ENCODE measurements at places on chromosomes 6 and 20.
A peak's percentile ranks its signal among the peaks of the same experiment; 100 is the strongest.

- DNase-seq, result no peak
Observed at GRCh38 chr20:38156888-38157634, 8.0 kb downstream of the TGM2 start.

- no peak for DNase-seq
Observed at GRCh38 chr20:6184086-6184485, 61.3 kb upstream of the FERMT1 start.

DNA sequence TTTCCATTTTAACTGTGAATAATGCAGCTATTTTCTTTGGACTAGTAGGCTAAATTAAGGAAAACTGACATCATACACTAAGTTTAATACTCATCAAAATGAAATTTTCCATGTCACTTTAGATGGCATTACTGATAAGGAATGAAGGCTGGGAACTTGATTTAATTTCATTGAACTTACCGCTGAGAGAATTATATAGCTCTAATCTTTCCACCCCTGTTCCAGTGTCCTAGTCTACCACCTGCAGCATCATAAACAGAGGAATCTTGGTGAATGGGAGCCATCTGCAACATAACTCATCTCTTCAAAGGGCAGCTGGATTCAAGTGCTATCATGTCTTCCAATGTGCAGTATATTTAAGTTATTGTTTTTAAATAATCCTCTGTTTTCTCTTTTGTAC is 1395.2 kb downstream of the EPHA7 start:
- DNase-seq, result no peak

- DNase-seq, result no peak
Observed at GRCh38 chr6:40556881-40557280, 30.3 kb downstream of the LRFN2 start.

DNA sequence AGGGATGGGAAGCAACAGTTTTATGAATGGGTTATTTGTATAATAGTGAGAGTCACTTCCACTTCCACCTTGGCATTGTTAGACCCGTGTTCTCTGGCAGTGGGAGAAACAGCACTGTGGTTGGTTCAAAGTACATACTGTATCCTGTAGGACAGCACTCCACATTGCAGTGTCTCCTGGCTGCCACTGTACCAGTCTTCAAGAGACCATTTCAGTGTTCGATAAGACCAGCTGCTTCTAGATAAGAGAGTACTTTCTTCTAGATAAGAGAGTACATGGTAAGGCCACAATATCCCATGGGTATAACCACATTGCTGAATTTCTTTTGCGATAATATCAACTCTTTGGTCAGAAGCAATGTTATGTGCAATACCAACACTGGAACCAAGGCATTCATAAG is 28.8 kb downstream of the FITM2 start:
- no peak for DNase-seq

DNA sequence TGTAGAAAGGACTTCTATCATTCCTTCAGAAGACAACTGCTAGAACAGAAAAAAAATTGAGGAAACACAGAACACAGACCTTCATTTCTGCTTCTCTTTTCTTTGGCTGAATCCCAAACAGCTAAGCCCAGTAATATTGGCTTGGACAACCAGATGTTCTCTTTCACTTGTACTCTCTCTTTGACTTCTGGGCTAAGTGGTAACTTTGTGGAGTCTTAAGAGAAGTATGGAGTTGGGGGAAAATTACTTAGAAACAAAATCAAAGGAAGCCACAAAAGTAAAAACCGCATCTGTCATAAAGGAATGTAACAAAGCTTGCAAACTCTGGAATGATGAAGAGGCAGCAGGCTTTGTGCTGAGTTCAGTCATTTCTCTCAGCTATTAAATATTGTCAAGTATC is 587.5 kb downstream of the CBLN4 start:
- peak; percentile 77 for DNase-seq

GRCh38 chr6:3351105-3351676 is 92.4 kb downstream of the PSMG4 start:
- DNase-seq, result peak; percentile 69

DNA sequence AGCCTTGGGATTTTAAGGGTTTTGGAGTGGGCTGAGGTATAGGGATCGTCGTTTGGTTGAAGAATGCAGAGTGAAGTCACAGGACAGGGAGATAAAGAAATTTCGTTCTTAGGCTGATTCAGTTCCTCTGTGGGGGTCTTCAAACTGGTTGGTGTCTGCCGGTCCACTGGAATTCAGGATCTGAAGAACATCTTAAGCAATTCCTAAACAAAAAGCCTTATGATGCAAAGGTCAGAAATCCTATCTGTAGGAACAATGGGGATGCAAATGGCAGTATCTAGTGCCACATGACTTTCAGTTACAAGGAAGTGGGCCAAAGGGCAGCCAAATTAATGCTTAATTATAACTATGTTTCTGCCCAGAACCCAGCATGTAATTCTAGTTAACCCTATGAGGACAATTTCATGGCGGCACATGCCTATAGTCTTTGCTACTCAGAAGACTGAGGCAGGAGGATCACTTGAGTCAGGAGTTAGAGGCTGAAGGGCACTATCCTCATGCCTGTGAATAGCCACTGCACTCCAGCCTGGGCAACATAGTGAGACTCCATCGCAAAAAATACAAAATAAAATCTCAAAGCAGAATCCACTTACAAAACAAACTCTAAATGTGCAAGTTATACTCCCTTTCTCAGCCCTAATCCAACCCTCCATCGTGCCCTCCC is 4.6 kb upstream of the SLC2A10 start:
- no peak for DNase-seq

DNA sequence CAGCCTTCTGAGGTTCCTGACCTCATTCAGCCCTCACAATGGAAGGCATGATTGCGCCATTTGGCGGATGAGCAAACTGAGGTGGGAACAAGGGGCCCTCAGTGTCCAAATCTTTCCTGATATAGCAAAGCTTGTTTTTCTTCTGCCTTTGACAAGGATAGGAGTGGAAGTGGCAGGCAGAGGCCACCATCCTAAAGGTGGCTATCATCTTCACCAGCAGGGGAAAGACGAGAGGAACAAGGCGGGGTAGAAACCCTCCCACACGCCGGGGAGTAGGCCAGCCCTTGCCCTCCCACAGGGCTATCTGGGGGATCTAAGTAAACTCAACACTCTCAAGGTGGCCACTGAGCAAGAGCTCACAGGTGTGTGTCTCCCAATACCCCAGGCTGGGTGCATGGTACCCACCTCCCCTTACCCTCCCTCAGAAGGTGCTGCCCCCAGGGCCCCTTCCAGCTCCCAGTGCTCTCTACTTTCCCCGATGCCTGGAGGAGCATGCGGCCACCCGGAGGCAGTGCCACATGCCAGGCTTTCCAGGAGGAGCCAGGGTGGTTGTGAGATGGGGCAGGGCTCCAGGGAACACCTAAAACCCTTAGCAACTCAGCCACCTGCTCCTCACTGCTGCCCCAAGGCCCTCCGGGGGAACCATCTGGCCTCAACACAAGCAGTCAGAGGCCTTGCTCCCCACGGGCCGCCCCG is 11.2 kb downstream of the SPDEF start:
- no peak for DNase-seq

DNA sequence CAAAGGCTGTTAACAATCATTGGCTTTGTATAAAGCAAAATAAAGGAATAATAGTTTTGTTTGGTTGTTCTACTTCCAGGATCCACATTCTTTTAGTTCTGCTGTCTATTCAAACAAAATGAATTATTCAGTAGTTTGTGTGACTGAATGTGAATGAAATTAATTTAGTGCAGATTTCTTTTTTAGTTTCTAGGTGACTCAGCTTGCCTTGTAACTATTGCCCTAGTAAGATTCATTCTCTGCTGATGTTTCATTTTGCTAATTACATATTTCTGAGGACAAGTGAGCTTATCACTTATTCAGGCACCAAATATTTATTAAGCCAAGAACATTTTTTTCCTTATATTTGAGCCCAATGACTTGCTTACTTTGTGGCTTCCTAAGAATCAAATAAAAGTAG is 46.5 kb upstream of the RIPOR2 start:
- no peak for DNase-seq

- DNase-seq, result no peak
Observed at GRCh38 chr6:1837826-1838225, 228.1 kb downstream of the FOXC1 start.

DNA sequence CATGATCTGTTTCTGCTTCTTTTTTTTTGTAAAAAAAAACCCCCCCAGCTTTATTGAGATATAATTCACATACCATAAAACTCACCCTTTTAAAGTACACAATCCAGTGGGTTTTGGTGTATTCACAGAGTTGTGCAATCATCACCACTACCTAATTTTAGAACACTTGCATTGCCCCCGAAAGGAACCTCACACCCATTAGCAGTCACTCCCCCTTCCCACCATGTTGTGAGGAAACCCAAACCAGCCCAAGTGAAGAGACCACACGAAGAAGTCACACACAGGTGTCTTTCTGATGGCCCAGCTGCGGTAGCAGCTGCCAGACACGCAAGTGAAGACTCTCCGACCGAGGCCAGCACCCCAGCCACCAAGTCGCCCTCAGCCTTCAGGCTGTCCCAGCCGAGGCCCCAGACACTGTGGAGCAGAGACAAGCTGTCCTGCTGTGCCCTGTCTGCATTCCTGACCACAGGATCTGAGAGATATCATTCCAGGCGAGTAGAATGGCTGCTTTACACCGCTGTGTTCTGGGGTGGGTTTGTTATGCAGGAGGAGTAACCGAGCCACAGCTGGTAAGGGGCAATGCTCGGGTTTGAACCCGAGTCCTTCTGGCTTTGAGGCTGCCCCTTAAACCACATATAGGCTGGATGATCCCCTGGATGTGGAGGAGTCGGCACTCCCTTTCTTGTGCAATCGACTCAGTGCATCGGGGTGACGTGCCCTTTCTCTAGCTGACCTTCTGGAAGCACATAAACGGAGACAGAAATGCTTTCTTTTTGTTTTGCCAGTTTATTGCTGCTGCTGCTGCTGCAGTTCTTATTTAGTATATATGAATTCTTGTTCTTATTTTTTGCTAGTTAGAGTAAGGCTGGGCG is 59.1 kb upstream of the PTPN1 start:
- peak; percentile 46 for DNase-seq

GRCh38 chr6:30683183-30683979 is 3.1 kb downstream of the PPP1R18 start:
- peak; percentile 26 for DNase-seq

- DNase-seq, result no peak
Observed at GRCh38 chr20:54268941-54269340, 61.1 kb downstream of the PFDN4 start.

DNA sequence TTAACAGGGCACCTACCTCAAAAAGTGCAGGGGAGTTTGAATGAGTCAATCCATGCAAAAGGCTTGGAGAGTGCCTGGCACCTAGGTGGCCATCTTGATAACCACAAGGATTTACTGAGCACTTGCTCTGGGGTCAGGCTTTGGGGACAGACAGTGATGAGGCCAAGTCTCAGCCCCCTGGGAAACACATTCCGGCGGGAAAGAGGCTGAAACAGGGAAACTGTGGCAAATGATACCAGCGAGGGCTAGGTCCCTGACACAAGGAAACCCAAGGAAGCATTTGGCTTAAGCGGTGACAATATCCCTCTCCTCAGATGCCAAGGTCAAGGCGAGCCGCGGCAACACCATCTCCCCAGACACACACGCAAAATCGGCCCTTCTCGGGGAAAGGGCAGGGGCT is 527 bp upstream of the DOK5 start:
- DNase-seq, result no peak

GRCh38 chr20:35180266-35180665 is 8.4 kb downstream of the PROCR start:
- DNase-seq, result no peak

DNA sequence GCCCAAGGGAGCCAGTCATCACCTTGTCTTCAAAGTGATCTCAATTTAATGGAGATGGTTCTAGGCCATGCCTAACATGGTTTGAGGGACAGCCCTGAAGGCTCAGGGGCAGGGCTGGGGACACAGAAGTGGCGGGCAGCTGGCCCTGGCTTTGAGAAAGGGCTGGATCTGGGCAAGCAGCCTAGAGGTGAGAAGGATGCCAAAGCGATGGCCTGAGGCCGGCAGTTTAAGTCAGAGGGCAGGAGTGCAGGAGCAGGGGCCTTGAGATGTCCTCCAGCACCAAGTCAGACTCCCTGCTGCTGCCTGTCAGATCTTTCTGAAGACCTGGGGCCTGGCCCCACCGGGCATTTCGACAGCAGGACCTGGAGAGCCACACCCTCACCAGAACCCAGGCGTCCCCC is 28.4 kb upstream of the APMAP start:
- DNase-seq, result no peak

GRCh38 chr6:90429713-90430112 is 133.1 kb upstream of the BACH2 start:
- DNase-seq, result no peak

- DNase-seq, result no peak
Observed at GRCh38 chr20:20341371-20341770, 26.5 kb upstream of the INSM1 start.

- DNase-seq, result no peak
Observed at GRCh38 chr6:41717392-41717736, 18.0 kb downstream of the TFEB start.

GRCh38 chr6:15132854-15133670 is 112.8 kb upstream of the JARID2 start:
- DNase-seq, result no peak

DNA sequence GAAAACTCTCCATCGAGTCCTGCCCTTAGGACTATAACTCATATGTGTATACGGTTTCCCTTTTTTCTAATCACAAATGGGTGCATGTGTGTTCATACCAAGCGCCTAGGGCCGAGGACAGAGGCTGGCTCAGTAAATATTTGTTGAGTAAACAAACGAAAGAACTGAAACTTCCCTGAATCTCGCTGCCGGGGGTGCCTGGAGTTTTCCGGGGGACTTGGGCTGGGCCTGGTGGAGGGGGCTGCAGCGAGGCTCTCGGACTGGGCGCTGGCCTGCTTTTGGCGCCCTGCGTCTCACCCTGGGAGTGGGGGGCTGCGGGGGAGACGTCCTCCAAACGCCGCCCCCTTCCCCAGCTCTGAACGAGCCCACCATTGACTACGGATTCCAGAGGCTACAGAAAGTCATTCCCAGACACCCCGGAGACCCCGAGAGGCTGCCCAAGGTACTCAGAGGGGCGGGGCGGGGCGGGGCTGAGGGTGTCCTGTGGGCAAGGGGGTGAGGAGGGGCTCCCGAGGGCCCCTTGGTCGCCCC is 49.0 kb downstream of the CPXM1 start:
- no peak for DNase-seq

DNA sequence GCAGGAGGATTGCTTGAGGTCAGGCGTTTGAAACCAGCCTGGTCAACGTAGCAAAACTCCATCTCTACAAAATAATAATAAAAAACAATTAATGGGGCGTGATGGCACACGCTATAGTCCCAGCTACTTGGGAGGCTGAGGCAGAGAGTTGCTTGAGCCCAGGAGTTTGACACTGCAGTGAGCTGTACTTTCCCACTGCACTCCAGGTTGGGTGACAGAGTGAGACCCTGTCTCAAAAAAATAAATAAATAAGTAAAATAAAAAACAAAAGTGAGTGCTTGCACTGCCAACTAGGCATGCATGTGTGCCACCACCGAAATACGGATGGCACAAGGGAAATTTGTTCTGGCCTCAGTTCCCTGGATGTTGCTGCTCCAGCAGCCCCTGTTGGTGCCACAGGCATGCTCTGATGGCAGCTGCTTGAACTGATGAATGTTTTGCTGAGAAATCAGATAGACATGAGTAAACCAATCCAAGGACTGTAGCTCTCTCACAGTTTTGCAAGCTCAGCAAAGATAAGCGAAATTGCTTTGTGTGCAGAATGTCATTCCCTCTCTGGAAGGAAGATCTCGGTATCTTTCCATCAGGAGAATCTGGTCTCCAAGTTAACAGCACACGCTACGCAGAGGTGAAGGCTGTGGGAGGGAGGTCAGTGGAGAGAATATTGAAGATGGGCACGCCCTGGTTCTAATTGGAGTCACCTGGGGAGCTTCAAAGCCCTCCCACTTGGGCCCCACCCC is 188.0 kb upstream of the SLC24A3 start:
- no peak for DNase-seq
